ENCODE measurements at places on chromosomes 16 and 17.

DNA sequence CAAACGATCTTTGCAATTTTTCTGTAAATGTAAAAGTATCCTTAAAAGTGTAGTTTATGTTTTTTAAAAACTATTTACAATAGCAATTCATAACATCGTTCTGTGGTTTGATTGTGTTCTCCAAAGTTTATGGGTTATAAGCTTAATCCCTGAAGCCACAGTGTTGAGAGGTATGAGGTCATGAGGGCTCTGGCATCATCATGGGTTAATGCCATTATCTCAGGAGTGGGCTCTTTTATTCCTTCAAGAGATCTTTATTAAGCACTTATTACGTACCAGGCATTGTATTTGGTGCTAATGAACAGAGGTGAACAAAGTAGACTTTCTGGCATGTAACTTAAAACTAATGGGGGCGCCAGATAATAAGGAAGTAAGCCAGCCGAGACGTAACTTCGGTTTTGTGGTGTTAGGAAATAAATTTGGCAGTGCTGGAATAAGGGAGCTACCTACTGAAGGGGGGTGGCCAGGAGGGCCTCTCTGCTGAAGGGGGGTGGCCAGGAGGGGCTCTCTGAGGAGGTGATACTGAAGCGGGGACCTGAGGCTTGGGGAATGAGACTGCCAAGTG is 158.1 kb downstream of the VPS53 start:
- DNase-seq = no peak

DNA sequence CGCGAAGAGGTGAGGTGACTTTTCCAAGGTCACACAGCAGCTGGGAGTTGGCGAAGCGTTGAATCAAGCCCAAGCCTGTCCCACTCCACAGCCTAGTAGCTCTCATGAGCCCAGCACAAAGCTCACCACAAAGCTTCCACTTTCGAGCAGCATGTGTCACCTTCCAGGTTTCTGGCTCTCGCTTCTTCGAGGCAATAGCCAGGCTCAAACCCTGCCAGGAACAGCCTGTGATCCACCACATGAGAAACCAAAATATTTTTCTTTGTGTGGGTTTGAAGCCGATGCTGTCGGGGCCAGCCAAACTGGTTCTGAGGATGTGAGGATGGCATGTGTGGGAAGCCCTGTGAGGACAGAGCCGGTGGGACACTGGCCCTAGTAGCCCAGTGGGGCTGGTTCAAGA is 68.1 kb downstream of the COG7 start:
- DNase-seq = no peak

DNA sequence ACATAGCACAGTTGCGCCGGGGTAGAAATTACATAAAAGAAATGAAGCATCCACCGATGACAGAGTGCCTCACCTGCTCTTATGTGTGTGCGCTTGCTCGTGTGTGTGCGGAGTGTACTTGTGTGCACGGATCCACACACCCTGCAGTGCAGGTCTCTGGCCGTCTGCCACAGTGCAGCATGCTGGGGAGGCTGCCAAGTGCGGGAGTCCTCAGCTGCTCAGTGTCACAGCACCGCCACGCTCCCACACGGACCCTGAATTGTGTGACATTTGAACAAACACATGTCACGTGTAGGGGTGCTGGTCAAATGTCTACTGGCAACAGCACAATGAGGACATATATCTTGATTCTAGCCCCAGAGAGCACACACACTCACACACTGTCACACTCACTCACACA is 243.0 kb upstream of the MYOCD start:
- no peak for DNase-seq

- DNase-seq = no peak
Measured at GRCh38 chr16:4092547-4093265, 23.5 kb downstream of the ADCY9 start.

DNA sequence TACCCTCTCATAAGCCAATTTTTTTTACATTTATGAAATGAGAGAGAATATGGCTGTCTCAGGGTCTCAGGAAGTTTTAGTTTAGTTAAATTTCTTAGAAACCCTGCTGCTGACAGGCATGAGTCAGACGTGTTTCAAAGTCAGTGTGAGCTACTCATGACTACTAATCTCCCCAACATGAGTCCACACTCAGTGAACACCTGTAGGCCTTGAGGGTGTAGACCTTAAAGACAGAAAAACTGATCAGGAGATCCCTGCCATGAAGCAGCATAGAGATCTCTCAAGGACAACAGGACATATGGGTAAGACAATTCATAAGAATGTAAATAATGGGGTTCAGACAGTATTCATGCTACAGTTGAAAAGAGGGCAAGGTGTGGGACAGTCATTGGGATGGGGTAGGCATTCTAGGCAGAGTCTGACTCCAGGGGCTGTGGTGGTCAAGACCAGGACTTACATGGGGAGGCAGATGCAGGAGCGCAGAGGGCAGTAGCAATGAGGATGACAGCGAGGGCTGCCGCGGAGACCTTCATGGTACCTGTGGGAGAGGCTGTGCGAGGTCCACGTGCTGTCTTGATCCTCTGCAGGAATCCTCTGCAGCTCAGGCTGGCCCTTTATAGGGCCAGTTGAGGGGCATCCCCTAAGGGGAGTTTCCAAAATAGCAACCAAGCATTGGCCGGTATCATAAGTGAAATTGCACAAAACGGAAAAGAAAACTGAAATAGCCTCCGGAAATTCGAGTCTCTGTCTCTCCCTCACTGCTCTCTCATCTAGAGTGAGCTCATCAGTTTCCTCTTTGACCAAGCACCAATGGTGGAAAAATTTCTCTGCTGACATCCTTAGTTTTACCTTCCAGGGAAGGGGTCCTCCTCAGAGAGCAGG is at the start of gene CCL5:
CCL5 (minus strand) TSS at position 588 of the 882 bp plus-strand sequence.
- DNase-seq = no peak

DNA sequence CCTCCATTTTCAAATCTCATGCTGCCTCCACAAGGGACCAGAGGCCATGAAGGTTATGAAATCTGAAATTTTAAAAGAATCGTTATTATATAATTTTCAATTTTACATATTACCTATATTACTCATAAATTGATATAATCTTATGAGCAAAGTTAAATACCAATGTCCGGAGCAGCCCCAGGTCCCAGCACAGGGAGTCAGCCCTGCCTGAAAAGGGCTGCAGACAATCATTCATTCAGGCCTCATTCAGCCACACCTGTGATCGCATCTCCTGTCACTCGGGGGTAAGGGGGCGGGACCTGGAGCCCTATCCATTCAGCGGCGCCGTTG is 172.5 kb downstream of the AHSP start:
- peak; percentile 90 for DNase-seq

DNA sequence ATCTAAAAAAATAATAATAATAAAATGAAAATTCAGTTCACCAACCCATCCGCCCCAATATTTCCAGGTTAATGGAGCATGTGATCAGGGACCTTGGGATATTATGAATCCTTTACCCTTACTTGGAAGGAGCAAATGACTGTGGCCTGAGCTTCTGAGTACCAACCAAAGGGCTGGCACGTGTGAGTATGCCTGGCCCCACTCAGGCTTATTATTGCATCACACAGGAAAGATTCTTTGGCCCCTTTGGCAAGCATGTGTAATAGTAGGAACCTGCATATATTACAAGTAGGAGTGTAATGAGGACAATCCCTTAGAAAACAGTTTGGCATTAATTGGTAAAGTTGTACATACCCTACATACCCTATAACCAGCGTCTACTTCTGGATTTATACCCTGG is 7.2 kb upstream of the C17orf78 start:
- no peak for DNase-seq

DNA sequence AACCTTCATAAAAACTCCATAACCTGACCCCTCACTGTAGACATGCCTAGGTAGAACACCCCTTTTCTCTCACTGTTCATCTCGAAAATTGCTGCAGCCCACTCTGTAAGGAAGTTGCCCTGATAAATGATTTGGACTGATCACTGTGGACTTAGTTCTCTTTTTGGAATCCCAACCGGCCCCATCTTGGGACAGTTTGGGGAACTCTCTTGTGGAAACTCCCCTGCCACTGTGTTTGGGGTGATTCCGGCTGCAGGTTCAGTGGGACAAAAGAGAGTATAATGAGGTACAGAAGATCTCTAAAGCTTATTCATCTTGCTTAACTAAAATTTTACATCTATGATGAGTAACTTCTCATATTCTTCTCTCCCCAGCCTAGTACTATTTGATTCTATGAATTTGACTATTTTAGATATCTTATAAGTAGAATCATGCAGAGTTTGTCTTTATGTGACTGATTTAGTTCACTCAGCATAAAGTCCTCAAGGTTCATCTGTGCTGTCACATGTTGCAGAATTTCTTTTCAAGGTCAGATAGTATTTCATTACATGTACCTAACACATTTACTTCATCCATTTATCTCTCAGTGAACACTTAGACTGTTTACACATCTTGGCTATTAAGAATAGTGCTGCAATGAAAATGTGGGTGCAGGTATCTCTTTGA is 84.9 kb downstream of the ABCA8 start:
- no peak for DNase-seq

Measured in COR-L47 (cell line).